Activated CD4-positive, alpha-beta T cell treated with anti-CD3 and anti-CD28 coated beads, Interleukin-2, amount 50 U/mL, for 48 hours (primary cell): ENCODE measurements at places on chromosomes 2 and 18.
A peak's percentile ranks its signal among the peaks of the same experiment; 100 is the strongest.

GRCh38 chr2:46438794-46439193, 40.6 kb upstream of the TMEM247 start:
- DNase-seq = no peak

DNA sequence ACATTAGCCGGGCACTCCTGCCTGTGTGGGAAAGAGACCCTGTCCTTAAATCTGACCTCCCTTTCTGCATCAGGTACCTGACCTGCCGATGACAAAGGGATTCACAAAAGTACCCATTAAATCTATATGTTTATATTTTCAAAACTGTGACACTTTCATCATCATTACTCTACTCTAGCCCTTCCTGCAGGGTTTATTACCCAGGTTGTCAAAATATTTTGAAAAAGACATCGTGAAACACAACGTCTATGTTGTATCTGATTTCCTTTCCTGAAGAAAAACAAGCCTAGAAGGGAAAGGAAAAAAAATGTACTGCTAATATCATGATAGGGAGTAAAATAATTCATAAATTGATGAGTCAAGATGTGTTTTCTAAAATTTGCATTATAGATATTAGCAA, 15.2 kb upstream of the KYNU start:
- DNase-seq = no peak

- DNase-seq = no peak
These were observed 535.4 kb downstream of the LRP1B start for GRCh38 chr2:141595316-141595920.

DNA sequence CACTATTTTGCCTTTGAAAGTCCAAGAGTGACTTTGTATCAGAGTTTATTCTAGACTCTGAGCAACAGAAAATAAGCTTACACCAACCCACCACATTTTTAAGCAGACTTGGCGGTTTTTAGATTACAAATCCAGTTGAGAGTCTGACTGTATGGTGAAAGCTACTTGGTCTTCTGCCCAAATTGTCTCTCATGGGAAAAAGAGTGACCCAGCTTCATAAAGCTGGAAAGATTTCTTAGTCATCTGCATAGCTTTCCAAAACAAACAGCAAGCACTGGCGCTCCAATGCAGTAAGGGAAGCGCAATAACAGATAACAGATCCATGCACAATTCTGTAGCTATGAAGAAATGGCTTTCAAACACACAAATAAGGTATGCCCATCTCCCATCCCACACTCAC, 7.1 kb downstream of the DSG1 start:
- no peak for DNase-seq

- no peak for DNase-seq
These were observed 279.3 kb downstream of the TSN start for GRCh38 chr2:122034777-122035176.

GRCh38 chr2:23469142-23469540, 84.2 kb downstream of the KLHL29 start:
- no peak for DNase-seq

DNA sequence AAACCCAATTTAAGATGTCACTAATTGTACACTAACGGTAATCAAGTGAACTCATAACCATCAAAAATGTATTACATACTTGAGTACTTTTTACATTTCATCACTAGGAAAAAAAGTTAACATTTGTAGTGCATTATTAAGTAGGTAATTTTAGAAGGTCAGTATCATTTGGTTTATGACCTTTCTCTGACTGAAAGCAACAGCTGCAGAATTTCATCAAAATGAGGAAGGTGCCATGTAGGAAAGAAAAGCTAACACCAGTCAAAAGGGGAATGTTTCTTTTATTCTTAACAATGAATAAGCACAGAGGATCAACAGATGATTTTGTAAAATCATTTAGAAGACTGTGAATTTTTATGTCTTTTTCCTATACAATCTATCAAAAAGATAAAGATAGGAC, 79.0 kb downstream of the PIGN start:
- no peak for DNase-seq

GRCh38 chr2:196914867-196915460, 11.5 kb downstream of the PGAP1 start:
- DNase-seq = no peak

DNA sequence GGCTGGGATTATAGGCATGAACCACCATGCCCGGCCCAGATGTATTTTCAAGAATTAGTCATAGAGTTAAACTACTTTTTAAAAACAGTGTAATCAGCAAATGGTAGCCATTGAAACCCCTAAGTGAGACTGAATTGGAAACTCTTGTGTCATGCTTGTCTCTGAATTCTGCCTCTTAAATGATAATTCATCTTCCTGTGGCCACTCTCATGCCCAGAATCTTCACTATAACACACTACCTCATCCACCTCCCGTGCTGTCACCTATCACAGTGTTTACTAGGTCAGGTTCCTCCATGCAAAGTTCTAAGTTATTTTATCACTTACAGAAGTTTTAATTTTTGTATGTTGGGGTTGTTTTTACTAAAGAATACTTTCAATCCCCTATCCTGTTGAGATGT, 197.5 kb downstream of the PHLPP1 start:
- DNase-seq = no peak

DNA sequence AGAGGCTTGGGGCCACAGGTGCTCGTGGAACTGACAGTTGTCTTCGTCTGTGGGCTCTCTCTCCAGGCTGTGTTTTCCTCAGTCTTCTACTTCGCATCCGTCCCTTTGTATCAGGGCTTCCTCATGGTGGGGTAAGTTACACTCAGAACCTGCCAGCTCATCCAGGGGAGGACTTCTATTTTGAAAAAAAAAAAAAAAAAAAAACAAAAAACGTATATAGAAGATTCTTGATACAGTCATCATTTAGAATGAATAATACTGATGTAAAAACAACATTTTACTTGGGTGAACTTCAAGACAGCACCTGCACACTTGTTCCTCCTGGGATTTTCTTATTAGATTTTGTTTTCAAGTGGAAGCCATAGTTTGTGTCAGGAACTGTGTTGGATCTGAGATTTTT, 47.7 kb upstream of the NFATC1 start:
- no peak for DNase-seq

DNA sequence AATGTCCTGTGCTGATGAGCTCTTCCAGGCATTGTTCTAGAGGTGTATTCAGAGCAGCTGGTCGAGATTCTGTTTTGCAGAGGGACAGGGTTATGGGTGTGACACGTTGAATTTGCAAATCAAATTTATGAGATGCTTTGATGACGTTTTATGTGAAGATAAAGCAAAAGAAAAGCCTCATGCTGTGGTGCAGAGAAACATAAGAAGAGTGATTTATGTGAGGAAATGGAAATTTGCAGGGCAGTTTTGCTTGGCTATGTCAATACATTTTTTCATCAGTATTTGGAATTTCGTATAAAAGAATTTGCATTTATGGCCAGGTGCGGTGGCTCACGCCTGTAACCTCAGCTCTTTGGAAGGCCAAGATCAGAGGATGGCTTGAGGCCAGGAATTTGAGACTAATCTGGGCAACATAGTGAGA, 36.4 kb downstream of the TSN start:
- no peak for DNase-seq

DNA sequence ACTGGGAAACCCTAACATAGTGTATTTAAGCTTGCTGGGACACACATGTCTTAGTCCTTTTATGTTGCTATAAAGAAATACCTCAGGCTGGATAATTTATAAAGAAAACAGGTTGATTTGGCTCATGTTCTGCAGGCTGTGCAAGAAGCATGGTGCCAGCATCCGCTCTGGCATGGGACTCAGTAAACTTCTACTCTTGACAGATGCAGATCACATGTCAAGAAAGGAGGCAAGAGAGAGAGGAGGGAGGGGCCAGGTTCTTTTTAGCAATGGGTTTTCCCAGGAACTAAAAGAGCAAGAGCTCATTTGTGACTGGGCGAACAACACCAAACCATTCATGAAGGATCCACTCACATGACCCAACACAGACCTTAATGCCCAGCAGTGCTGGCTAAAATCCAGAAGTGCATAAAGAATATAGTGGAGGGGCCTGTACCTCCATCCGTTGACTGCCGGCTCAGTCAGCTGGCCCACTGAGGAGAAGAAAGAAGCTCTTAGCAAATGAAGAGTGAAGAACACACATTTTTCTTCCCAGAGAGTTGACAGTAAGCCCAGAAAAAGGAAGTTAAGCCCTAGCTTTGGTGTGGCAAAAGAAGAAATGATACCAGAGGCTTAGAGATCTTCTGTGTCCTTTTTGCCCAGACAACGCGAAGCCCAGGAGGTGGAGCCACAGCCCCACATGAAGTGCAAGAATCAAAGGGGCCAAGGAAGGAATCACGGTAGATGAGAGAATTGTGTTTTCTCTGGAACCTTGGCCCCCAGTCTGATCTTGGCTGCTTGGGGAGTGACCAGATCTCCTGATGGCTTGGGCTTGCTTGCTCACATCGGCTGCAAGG, 183.5 kb upstream of the FAM98A start:
- DNase-seq = no peak

DNA sequence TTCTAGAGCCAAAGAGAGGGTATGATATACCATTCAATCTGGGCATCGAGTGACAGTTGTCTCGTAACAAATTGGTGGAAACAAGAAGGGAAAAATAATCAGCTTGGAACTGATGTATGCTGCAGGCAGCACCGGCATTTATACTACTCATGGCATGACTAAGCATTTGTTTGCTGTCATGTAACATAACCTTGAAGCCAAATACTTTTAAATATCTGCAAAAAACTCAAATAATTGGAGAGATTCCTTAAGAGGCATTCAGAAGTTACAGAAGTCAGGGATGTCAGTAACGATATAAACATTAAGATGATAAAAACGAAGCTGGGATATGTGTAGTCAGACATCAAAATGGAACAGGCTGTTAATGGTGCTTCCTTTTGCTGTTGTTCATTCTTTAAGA, 157.3 kb upstream of the MMADHC start:
- DNase-seq = no peak

DNA sequence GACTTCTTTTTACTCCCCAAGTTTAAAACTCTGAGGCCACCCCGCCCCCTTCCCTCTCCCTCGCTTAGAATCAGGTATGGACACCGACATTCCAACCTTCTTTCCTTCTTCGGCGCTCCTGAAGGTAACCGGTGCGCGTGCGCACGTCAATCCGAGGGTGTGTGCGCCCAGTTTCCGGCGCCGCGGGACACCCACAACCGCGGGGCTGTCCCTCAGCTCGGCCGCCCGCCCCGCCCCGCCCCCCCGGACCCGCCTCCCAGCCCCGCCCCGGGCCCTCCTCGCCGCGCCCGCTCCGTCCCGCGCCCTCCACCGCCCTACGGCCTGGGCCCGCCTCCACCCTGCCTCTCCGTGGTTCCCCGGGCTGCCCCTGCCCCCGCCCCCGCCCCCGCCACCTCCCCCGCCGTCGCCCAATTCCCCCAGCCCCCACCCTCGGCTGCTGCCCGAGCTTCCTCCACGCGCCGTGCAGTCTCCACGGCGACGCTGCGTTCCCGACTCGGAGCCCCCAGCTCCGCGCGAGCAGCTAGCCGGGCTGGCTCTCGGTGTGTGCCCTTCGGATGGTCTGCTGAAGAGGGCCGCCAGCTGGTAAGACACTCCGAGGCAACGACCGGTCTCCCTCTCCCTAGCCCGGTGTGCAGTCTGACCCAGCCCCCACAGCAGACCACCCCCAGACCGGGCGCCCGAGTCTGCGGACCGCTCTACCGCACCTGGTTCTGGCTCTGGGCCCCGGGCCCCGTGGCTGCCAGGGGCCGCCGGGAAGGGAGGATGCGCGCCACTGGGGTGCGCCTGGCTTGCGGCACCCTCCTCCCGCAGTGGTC, 635 bp downstream of the ERICH2 start:
- DNase-seq = peak; percentile 72

- DNase-seq = no peak
These were observed 28.4 kb upstream of the PUM2 start for GRCh38 chr2:20378891-20379519.

- DNase-seq = no peak
These were observed 28.7 kb upstream of the ZEB2 start for GRCh38 chr2:144548532-144549191.

DNA sequence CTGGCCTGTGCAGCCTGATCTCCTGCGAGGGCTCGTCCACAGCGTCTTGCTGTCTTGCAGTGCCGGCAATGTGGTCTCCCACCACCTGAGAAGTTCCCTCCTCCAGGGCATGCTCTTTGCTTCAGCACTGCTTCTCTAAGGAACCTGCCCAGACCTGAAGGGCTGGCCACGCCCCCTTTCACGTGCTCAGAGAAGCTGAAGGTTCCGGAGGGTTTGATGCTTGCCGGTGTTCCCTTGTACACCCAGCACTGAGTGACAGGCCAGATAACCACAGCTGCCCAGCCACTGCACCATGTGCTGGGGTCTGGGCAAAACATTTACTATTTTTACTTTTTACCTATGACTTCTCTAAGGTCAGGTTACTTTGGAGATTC, 1.7 kb upstream of the POLR2D start:
- DNase-seq = peak; percentile 50

DNA sequence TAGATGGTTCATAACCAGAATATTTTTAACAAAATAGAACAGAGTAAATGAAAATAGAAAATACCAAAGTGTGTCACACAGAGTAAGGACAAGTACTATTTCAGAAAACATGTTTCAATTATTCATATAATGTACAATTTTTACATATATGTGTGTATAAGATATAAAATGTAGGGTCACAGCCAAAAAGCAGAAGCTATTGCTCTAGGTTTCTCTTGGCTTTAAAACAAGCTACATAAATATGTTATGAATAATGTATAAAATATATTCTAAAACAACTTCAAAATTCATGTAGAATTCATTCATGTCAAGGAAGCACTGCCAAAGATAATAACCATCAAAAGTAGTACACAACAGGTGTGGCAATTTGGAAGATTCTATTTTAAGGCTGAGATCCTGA, 218.2 kb downstream of the TTC32 start:
- DNase-seq = no peak

GRCh38 chr2:236642584-236643291, 73.1 kb downstream of the ACKR3 start:
- no peak for DNase-seq
